ENCODE measurements at places on chromosomes 7 and 10.

- no peak for DNase-seq
Measured at GRCh38 chr7:78169992-78170391, 371.4 kb downstream of the PHTF2 start.

GRCh38 chr10:25508112-25508815 is 333.5 kb downstream of the GPR158 start:
- DNase-seq, result no peak

DNA sequence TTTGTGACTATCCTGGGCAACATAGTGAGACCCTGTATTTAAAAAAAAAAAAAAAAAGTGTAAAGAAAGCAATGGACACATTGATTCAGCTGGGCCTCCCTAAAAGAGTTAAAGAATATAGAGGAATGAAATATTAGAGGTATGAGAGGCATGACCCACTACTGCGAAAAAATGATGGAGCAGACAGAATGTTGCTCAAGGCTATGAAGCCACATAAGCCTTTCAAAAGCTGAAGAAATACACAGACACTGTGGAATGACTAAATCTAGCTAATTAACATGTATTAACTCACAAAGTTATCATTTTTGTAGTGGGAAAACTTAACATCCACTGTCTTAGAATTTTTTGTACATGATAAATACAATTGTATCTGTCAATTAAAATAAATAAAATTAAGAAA is 107.3 kb downstream of the HGF start:
- DNase-seq, result no peak

DNA sequence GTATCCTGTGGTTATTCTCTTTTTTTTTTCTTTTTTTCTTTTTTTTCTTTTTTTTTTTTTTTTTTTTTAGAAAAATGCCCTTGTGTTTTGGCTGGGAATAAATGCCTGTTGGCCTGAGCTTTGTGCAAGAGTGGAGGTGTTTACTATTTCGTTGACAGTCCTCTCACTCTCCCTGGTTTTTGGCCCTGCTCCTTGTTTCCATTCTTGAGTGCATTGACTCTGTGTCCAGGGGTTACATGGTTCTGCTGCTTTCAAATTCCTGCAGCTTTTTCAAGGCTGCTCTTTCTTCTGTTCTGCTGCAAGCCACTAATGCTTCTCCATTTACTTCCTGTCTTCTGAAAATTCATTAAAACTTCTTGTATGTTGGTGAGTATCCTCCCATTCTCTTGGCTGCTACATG is 59.7 kb upstream of the TBX20 start:
- DNase-seq, result no peak

DNA sequence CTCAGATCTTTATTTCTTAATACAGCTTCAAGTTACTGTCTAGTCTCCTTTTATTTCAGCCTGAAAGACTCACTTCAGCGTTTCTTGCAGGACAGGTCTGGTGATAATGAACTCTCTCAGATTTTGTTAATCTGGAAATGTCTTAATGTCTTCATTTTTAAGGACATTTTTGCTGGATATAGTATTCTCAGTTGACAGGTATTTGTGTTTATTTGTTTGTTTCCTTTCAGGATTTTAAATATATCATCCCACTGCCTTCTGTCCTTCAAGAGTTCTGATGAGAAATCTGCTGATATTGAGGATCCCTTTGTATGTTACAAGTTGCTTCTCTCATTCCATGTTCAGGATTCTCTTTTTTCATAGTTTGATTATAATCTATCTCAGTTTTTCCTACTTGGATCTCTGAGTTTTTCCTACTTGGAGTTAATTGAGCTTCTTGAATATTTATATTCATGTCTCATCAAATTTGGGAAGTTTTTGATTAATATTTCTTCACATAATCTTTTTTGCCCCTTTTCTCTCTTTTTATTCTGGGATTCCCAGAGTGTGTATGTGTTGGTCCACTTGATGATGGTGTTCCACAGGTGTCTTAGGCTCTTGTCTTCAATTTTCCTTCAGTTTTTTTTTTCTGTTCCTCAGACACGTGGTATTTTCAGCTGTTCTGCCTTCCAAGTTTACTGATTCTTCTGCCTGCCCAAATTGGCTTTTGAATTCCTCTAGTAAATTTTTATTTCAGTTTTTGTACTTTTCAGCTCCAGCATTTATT is 49.9 kb downstream of the PTEN start:
- DNase-seq, result no peak

GRCh38 chr10:122487174-122487765 is 25.9 kb downstream of the HTRA1 start:
- DNase-seq, result no peak

GRCh38 chr10:125411724-125412123 is 251.4 kb upstream of the CTBP2 start:
- DNase-seq, result no peak

- no peak for DNase-seq
Measured at GRCh38 chr7:30887464-30887872, 24.2 kb upstream of the AQP1 start.

DNA sequence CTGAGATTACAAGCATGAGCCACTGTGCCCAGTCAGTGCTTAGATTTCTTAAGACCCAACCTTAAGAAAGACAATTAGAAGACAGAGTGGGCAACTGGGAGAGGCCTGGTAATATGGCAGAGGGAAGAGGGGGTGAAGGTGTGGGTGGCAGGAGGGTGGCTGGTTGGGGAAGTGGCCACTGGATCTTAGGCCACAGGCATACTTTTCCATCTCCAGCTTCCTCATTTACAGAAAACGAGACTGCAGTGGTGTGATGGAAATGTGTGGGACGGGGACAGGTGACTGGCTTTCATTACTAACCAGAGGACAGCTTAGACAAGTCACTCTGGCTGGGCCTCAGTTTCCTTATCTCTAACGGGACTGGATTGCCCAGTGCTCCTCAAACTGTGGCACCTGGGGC is 1.0 kb upstream of the FFAR4 start:
- no peak for DNase-seq
